Memory B cell (primary cell): ENCODE measurements at places on chromosomes 2 and 18.

GRCh38 chr2:195543063-195543462, 114.0 kb upstream of the SLC39A10 start:
- no peak for DNase-seq

- no peak for DNase-seq
These were observed 459.8 kb upstream of the SLC14A2 start for GRCh38 chr18:45155526-45155925.

- no peak for DNase-seq
These were observed 8.4 kb downstream of the BARD1 start for GRCh38 chr2:214801068-214801467.

GRCh38 chr2:85011098-85011497, 40.1 kb downstream of the KCMF1 start:
- DNase-seq: no peak

- DNase-seq: no peak
These were observed 857 bp upstream of the INHBB start for GRCh38 chr2:120344976-120345581.

GRCh38 chr2:98894331-98895000, 41.6 kb downstream of the CRACDL start:
- no peak for DNase-seq

DNA sequence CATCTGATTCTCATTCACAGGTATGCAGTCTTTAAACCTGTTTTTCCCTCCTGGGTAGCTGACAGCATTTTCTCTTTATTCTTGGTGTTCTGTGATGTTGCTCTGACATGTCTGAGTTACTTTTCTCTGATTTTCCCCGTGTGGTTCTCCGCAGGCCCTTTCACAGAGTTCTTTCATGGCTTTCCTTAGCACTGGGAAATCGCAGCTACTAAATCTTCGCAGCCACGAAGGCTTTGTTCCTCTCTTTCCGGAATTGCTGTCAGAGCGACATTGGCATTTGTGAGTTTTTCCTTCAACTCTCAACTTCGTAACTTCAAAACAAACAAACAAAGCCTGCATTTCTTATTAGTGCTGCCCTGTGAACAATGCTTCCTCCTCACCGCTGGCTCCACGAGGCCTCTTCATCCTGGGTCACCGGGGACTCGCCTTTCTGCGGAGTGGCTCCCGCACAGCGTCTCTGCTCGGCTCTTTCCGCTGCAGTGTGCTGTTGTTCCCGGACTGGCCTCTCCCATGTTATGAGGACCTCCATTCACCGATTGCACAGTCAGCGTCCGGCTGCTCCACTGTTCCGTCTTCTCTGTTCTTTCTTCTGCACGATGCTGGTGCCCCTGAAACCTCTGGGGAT, 16.1 kb downstream of the COLEC11 start:
- DNase-seq: no peak

DNA sequence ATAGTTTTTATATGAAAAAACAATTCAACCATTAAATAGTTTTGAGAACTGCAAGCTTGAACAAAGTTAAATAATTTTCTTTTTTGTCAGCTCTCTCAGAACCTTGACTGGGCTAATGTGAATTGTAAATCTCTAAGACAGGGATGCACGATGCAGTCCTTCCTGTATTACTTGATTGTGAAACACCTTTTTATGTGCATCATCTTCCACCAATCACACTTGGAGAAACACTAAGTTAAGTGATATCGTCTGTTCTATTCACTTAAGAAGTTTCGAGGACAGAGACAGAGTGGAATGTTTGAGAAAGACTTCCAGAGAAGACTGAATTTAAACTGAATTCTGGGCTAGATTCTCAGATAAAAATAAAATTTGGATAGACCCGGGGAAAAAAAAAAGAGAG, 238.2 kb downstream of the MREG start:
- DNase-seq: no peak

GRCh38 chr2:20615466-20616241, 35.2 kb downstream of the HS1BP3 start:
- DNase-seq: no peak
